Astrocyte (in vitro differentiated cells and primary cell): ENCODE measurements at places on chromosomes 5 and 9. TPM values are rescaled to one million over a fixed set of nuclear protein-coding genes. Genes with fewer than 3 reads are reported as not detected.
A peak's percentile ranks its signal among the peaks of the same experiment; 100 is the strongest.

DNA sequence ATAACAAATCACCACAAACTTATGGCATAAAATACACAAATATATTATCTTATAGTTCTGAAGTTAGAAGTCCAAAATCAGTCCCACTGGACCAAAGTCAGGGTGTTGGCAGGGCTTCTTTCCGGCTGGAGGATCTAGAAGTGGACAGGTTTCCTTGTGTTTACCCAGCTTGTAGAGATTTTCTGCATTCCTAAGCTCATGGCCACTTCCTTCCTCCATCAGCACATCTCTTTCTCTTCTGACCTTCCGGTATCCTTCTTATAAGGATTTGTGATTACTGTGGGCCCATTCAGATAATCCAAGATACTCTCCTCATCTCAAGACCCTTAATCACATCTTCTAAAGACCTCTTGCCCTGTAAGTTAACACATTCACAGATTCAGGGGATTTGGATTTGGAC, 97.6 kb downstream of the RAB3C start:
- no peaks in the 10 kb centered on the region for H3K27me3 ChIP-seq
- no peaks in the 10 kb centered on the region for H3K4me1 ChIP-seq
- DNase-seq: no peak
- no peak overlapping the region for H3K4me3 ChIP-seq
- H3K36me3 ChIP-seq: no peaks in the 10 kb centered on the region

OTP gene
- 0.16 and 0.17 TPM in 2 replicates for total RNA-seq

DNA sequence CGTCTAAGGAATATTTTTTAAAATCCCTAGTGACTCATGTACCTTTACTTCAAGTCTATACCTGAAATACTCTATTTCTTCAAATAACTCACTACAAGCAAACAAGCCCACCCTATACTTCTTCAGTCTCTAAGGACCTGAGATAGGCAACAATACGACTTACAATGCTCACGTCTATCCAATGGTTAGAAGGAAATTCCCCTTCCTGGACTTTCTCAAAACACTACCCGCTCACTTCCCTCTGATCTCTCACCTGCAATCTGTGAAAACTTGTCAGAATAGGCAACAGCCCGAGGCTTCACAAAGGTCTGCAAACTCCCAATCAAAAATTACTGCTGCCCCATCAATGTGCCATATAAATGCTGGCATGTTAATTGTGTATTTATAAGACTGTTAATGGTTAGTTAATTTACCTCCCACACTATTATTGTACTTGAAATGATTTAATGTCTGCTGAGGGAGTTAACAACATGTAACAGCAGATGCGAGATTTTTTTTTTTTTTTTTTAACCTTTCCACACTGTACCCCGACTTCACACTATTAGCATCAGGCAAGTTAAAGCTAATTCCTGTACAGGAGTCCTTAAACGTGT, 27.3 kb downstream of the MAPKAP1 start:
- no peak overlapping the region for H3K4me3 ChIP-seq
- H3K27ac ChIP-seq: no peak overlapping the region
- H3K4me1 ChIP-seq: peaks cover 21% of the 10 kb centered on the region
- H3K27me3 ChIP-seq: no peaks in the 10 kb centered on the region

NR5A1 gene
- 0.26 TPM in 1 of 2 replicates, not detected in the other for total RNA-seq

GRCh38 chr9:113674436-113674835, 201.7 kb upstream of the ZNF618 start:
- H3K27me3 ChIP-seq: no peaks in the 10 kb centered on the region
- peak overlapping the region; percentile 93 for H3K27ac ChIP-seq
- H3K36me3 ChIP-seq: no peaks in the 10 kb centered on the region
- H3K4me1 ChIP-seq: peaks cover 37% of the 10 kb centered on the region
- peak; percentile 74 for DNase-seq

- no peaks in the 10 kb centered on the region for H3K36me3 ChIP-seq
- no peaks in the 10 kb centered on the region for H3K27me3 ChIP-seq
- H3K27ac ChIP-seq: no peak overlapping the region
- no peaks in the 10 kb centered on the region for H3K4me1 ChIP-seq
- DNase-seq: no peak
- no peak overlapping the region for H3K4me3 ChIP-seq
Observed at GRCh38 chr9:75588808-75589207, 301.7 kb upstream of the PCSK5 start.

GRCh38 chr5:141326088-141326854, 4.0 kb upstream of the PCDHGA1 start:
- no peaks in the 10 kb centered on the region for H3K4me1 ChIP-seq
- peak overlapping the region; percentile 66 for H3K4me3 ChIP-seq
- H3K27me3 ChIP-seq: no peaks in the 10 kb centered on the region
- peak; percentile 68 for DNase-seq

MCIDAS gene
- total RNA-seq: not detected in 2 replicates
